H4 (cell line): ENCODE measurements at places on chromosomes 16 and 17. TPM values are rescaled to one million over a fixed set of nuclear protein-coding genes. Genes with fewer than 3 reads are reported as not detected.
A peak's percentile ranks its signal among the peaks of the same experiment; 100 is the strongest.

GRCh38 chr17:81044764-81045589 lies 10.0 kb downstream of the BAIAP2 start:
- peak; percentile 55 for DNase-seq

DNA sequence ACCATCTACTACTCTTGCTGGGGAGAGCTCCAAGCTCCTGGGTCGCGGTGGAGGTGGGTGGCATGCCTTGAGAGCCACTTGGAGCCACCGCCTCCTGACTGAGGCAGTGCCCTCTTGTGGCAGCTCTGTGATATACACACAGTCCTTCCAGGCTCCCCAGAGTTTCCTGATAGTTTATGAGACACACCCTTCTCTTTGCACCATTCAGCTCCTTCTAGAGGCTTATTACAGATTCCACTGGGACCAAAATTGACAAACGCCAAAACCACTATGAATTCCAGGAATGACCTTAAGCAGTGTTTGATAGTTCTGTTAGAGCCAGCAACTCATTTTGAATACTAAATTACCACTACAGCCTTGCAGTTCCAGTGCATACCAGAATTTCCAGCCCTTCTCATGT lies 170.1 kb upstream of the CDH13 start:
- DNase-seq: peak; percentile 81

KRT33B gene
- not detected in 2 replicates for total RNA-seq

GRCh38 chr16:72188541-72188940 lies 16.6 kb upstream of the PMFBP1 start:
- no peak for DNase-seq

TP53TG3C gene
- not detected in 2 replicates for total RNA-seq

- DNase-seq: peak; percentile 7
These were observed 1237.1 kb upstream of the GOT2 start for GRCh38 chr16:59971264-59971663.

KRTAP17-1 gene
- not detected in 2 replicates for total RNA-seq

DNA sequence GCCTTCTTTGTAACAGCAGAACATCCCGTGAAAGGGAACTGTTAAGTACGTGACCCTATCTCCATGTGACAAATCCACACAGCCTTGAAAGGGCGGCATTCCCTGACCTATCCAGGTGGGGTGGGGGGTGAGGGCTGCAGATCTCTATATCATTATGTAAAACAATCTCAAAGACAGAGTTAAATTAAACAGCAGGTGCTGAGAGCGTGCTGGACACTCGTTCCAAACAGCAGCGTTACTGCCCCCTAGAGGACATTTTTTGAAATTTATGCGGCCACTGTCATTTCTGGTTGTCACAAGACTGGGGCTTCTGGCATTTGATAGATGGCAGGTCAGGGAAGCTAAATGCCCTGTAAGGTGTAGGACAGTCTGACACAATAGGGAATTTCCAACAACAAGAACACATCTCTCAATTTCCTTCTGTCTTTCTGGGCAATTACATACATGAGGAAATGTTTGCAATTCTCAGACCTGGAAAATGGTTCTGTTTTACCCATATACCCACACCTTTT lies 6.7 kb upstream of the SLC25A39 start:
- peak; percentile 45 for DNase-seq

ADAD2 gene
- not detected in 2 replicates for total RNA-seq

DNA sequence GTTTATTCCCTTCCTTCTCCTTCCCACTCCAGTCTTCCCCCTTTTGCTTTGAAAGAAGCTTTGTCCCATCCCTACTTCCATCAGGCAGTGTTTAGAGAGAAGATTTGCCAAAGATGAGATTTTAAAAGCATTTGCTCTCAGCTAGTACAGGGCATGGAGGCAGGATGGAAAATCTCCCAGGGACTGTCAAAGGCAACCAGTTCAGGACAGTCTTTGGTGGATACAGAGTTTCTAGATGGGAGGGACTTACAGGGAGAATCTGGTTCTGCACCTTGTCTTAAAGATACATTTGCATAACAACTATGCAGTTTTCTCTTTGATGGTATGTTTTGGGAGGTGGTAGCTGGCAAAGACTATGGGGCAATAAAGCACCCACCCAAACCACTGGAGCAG lies 26.2 kb downstream of the CHD9 start:
- DNase-seq: no peak

DNA sequence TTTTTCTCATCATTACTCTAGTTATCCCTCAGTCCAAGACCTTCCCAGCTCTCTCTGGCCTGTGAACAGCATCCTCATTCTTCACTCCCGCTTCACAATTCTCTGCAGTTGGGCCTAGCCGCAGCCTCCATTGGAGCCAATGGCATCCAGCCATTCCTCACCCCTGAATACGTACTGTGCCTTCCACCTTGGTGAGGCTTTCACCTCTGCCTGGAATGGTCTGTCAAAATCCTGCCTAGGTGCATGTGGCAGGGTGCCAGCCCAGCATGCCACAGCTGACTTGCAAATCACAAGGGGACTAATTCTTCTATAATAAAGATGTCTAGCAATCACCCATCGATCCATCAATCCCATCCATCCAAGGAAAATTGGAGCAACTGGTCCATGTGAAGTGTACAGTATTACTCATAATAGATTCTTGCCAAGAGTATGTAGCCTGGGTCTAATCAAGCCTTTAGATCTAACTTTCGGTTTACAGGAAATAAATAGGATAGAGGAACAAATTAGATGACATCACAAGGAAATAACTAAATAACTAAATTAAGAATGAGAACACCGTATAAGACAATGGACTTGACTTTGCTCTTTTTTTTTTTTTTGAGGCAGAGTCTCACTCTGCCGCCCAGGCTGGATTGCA lies 5.1 kb upstream of the CX3CL1 start:
- peak; percentile 54 for DNase-seq

- DNase-seq: no peak
These were observed 119.9 kb upstream of the TMEM97 start for GRCh38 chr17:28199115-28199514.

DNA sequence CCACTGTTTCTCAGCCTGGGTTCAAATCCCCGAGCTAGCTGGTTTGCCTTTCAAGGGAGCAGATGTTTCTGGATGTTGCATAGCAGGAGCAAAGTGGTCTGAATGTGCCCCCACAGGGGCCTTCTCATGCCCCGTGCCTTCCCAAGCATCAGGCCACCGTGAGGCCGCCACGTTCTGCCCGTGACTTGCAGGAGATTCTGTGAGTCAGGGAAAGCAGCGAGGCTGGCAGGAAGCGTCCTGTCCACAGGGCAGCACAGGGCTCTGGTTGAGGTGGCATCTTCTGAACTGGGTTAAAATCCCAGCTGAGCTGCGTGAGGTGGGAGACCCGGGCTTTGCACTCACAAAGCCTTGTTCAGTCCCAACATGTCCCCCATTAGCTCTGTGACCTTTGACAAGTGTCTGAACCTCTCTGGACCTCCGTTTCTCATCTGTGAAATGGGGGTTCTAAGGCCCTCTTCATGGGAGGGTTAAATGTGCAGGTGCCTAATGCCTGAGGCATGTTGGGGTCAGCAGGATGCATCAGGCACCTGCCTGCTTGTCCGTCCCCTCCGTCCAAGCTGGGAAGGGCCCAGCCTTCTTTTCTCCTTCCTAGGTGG lies 94.8 kb upstream of the PLCG2 start:
- DNase-seq: no peak

GRCh38 chr16:83214671-83215070 lies 587.9 kb downstream of the CDH13 start:
- DNase-seq: no peak

NPW gene
- total RNA-seq: 2.7 TPM in 1 of 2 replicates, not detected in the other

OR1E1 gene
- not detected in 2 replicates for total RNA-seq

GRCh38 chr17:4503283-4504025 lies 4.8 kb downstream of the SPNS2 start:
- DNase-seq: no peak

- DNase-seq: no peak
These were observed 85.7 kb downstream of the PLCG2 start for GRCh38 chr16:81864646-81865382.

CCL7 gene
- not detected in 2 replicates for total RNA-seq

DNA sequence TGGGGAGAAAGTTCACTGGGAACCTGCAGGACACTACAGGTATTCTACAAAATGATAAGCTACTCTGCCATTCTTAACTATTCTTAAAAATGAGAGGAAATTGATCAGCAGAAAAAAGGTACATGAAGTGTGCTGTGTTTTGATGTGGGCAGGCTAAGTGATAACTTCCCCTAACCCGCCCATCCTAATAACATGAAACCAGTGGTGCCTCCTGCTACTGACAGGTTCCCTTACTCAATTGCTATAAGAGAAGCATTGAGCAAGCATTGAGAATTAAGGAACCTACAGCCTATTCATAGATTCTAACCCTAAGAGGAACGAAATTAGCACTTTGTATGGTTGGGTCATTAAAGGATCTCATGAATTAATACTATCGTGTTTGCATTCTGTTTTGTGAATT lies 18.9 kb downstream of the XYLT1 start:
- DNase-seq: no peak

- no peak for DNase-seq
These were observed 23.6 kb upstream of the ATP5MC1 start for GRCh38 chr17:48868916-48869500.

- no peak for DNase-seq
These were observed 32.7 kb downstream of the ITGB3 start for GRCh38 chr17:47286198-47286914.

OMG gene
- not detected in 2 replicates for total RNA-seq

DNA sequence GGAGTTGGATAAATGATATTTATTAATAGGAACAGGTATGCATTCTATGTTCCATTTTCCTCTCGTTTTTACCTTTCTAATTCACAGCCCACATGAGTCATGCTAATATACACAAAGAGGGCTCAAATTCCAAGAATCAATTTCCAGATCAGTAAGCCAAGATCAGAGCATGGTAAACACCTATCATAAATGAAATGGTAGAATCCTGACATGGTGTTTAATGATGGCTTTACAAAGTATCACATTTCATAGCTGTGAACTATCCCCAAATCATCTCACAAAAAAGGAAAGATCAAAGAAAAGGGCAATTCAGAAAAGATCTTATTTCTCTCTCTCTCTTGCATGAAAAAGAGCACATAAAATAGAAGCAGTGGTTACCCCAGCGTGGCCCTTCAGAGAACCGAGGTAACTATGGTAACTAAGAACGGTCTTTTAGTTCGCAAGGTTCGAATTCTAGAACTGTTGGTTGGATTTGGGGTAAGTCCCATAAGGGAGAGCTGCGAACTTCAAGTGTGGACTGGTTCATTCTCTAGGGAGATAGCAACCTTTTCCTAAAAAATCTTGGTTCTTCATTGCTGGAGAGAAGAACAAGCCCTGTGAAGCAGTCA lies 73.0 kb downstream of the MARCHF10 start:
- DNase-seq: no peak

GRCh38 chr17:17844079-17844478 lies 7.3 kb upstream of the SREBF1 start:
- no peak for DNase-seq

GRCh38 chr17:77361986-77362620 lies 221.3 kb downstream of the SEC14L1 start:
- DNase-seq: no peak

ANKRD40CL gene
- total RNA-seq: not detected in 2 replicates

GRCh38 chr16:72921106-72921505 lies 126.8 kb downstream of the ZFHX3 start:
- DNase-seq: no peak
